ENCODE measurements at places on chromosomes 13 and 19.

DNA sequence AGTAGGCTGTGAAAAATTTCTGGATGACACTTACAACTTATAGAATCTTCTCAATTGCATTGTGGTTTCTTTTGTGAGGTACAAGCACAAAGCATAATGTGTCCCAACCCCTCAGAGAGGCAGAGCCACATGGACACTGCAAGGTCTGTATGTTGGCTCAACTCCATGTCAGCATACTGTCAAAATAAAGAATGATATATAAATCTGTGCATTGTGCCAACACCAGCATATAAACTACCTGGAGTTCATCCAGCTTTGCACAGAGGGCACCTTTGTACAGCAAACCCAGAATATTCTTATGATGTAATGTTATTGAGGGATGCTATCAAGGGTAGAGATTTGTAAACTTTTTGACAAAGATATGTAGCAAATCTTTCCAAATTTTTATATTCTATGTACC is 1065.8 kb upstream of the MIR17HG start:
- DNase-seq, result no peak

DNA sequence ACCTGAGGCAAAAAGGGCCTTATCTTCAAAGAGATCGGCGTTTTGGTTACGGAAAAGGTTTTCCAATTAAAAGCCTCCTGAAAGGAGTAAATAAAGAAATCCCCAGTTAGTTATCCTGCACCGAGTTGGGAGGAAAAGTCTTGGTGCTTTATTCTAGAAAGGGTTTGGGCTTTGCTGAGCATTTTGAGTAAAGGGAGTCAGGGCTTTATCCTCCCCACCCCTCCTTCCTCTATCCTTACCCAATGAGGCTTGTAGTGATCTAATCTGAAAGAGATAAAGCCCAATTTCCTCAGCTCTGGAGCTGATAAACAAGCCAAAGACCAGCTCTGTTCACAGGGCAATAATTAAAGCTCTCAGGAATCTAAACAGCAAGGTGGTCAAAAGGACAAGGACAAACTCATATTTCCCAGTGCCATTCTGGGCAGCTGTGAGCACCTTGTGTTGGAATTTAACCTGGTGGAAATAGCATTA is 188.9 kb upstream of the TSC22D1 start:
- no peak for DNase-seq

DNA sequence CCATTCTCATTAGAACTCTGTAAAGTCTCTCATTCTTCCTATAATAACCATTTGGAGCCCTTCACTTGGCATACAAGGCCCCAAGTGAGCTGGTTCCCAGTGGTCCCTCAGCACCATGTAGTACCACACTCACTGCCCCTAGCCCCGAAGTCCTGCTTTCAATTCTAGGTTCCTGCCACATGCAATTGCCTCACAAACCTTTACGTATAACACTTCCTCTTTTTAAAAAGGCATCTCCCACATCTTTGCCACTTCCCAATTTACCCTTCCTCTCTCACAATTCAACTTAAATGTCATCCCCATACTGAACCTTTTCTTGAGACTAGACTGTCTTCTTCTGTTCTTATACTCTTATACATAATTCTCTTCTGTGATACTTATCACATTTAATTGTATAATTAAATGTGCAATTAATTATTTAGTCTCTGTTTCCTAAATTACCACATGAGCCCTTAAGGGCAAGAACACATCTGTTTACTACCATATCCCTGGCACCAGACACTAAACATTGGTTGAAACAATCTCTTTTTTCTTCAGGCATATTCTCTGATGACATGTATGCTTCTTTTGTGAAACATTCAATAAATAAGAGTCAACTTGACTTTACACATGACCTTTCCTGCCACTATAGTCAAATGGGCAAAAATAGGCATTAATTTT is 304.0 kb downstream of the SPRY2 start:
- no peak for DNase-seq

DNA sequence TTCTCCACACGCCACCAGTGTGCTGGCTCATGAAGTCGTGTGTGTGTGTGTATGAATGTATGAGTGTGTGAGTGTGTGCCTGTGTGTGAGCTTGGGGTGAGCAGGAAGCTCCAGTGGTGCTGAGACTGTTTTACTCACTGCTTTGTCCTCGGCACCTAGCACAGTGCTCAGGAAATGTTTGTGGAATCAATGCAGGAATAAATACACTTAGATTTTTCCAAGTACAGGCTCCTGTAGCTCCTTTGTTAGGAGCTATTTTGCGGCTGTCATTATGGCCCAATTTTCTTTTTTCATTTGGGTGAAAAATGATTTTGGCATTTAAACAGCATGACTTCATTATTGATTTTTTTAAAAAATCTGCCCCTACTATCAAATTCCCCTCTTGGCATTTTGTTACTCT is 193.5 kb upstream of the KL start:
- DNase-seq, result no peak

DNA sequence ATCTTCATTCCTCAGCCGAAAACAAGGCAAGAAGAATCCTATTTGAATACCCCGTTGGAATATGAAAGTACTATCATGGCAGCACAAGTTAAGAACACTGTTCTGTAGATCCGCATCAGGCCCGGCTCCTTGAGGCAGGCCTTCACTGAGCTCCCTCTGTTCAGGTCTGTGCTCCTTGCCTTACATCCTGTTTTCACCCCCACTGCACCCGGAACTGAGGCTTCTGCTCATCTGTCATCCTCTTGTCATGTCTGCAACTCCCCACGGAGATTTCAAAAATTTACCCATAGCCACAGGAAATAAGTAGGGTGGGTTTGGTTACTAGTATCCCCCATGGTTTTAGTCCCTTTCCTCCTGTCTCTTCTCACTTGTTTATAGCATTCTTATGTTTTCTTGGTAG is 861.9 kb downstream of the GPC5 start:
- DNase-seq, result no peak

- DNase-seq, result no peak
Measured at GRCh38 chr13:96544957-96545356, 449.3 kb downstream of the OXGR1 start.
